Ammon's horn (tissue), 1 donor: ENCODE measurements at places on chromosomes 3 and 15.

- no peak for DNase-seq
These were observed 230.7 kb upstream of the RBMS3 start for GRCh38 chr3:29050155-29050554.

DNA sequence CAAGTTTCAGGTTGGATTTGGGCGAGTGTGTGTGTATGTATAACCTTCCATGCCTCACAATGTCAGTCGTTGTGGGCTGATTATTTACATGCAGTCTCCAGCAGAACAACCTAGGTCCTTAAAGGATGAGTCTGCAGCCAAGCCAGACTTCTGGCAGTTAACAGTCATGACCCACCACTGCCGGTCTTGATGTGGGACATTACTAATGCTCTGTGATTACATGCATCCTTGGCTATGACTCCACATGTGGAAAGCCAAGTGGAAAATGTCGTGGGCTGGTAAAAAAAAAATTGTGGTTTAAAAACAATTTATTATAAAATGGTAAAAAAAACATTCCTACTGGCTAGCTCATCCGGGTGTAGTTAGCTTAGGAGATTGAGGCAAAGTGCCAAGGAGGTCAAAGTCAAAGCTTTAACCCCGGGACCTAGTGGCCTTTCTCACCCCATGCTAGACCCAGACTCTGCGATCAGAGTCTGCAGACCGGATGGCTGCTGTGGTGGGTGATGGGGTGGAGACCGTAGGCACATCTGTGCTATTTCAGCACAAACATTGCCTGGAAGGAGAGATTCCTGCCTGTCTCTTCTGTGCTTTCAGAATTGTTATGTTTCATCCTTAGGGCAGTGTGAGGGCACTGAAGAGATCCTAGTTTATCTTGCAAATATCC, 6.8 kb downstream of the RARRES1 start:
- no peak for DNase-seq

DNA sequence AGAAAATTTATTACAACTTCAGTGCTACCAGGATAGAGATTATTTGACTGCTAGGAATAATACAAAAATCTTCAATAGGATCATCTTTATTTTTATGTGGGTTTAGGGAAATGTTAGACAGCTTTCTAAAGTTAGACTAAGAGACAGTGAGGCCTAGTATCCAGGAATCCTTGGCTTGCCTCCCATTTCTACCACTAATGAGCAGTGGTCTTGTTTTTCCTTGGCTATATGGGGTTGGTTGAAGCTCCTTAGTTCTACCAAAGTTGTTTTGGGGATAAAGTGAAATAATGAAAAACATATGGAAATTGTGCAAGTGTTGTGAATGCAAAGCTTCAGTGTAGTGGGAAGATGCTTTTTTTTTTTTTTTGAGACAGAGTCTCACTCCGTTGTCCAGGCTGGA, 16.8 kb downstream of the AP4E1 start:
- no peak for DNase-seq

DNA sequence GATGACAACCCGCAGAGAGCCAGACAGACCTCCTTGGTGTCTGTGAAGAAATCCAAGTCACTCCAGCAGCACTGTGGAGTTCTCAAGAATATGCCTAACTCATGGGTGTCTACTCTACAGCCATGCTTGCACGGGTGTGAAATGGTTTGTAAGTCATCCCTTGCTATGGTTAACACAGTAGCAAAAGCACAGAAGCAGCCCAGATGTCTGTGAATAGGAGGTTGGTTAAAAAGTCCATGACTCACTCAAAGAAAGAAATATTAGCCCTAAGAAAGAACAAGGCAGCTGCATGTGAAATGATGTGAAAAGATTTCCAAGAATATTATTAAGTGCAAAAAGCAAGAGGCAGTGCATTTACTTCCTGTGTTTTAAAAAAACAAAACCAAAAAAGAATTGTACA, 12.1 kb upstream of the LIMD1 start:
- no peak for DNase-seq

DNA sequence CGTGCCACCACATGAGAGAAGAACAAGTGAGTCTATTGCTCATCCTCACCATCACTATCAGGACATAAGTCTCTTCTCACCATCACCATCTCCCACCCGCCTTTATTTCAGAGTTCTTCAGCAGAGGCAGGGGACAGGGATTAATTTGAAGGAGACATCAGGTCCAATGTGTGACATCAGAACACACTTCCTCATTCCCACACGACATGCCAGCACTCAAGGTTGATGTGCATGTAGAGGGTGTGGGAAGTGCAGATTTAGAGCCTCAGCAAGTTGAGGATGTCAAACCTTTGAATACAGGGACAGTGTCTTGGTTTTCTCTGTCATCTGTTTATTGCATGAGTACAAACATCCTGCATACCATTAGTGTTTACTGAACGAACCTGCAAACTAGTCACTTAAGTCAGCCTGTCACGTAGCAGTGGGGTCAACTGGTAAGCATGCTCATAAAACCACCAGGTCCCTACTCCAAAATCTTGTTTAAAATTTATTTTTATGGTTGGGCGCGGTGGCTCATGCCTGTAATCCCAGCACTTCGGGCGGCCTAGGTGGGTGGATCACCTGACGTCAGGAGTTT, 104.4 kb downstream of the MYLK start:
- DNase-seq, result no peak

DNA sequence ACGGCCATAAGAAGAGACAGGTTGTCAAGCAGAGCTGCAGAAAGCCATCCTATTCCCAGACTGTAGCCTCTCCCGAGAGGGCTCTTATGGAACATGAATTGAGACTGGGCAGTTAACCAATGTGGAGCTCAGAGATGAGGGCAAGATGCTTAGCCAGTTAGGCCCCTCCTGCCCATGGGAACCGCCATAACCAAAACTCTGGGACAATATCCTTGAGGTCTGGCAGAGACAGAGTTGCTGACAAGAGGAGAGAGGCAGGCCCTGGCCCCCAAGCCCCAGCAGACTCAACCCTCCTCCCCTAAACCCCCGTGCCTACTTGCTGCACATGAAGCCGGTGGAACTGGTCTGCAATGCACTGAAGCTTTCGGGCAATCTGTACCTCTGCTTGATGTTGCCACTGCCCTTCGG, 4.8 kb downstream of the BMF start:
- no peak for DNase-seq

GRCh38 chr3:100063929-100064461, 50.3 kb downstream of the FILIP1L start:
- DNase-seq, result no peak

- DNase-seq, result no peak
These were observed 352.5 kb downstream of the LPP start for GRCh38 chr3:188506446-188506845.

- peak; percentile 6 for DNase-seq
These were observed 70.1 kb downstream of the UQCC5 start for GRCh38 chr3:52606373-52607085.

DNA sequence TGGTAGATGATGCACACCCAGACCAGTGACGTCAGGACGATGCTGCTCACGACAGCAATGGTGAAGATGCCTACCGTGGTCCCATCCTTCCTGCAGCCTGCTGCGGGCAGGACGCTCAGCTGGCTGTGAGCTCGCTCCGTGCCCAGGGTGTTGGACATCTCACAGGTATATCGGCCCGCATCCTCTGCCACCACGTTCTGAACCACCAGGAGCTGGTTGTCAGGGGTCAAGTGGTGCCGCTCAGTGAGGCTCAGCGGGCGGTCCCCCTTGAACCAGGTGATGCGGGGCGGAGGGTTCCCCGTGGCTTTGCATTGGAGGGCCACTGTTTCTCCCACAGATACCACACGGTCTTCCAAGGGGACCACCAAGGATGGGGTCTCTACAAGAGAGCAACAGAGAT, 117.8 kb downstream of the LRIG1 start:
- no peak for DNase-seq

DNA sequence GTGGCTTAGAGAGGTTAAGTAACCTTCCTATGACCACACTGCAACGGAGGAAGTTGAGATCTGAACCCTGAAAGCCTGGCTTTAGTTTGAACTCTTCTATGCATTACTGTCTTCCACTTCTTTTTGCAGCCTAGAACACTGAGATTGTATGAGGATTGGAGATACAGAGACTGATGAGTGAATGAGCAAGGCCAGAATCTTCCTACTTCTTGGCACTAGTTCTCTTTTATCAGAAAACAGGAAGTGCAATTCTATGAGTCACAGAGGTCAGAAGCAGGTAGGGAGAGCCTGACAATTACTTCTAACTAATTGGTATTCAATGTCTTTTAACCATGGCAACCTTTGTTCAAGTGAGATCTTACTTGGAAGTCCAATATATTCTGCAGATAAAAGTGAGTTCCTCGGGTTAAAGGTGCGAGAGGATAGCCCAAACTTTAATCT, 219.0 kb downstream of the SHQ1 start:
- DNase-seq, result no peak

GRCh38 chr3:179449636-179450035, 1.6 kb downstream of the GNB4 start:
- DNase-seq, result no peak

DNA sequence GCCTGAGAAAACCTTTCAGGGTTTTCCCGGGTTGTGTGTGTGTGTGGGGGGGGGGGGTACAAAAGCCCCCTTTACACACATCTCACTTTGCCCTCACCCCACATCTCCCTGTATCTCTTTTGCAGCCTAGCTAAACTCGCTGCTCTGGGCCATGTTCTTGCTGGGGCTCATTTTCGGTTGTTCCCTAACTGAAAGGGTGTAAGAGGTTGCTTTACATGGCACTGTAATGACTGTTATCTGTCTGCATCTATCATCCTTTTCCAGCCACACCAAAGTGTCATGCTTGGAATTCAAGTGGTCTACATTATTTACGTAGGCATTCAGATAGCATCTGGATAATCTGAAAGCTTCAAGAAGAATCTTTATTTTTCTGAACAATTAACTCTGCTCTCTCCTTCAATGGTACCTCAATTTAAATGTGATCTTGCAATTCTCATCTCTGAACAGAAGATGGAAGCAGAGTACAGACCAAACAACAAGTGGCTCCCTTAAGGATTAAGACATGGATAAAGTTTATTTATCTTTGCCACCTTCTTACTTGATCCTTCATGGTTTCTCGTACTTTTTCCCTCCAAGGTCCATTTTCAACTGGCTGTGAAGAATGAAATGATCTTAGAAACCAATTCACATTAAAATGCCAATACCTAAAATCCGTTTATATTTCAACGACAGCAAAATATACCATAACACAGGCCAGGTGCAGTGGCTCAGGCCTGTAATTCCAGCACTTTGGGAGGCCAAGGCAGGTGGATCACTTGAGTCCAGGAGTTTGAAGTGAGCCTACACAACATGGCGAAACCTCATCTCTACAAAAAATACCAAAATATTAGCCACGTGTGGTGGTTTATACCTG, 34.9 kb downstream of the DCLK3 start:
- peak; percentile 57 for DNase-seq

- DNase-seq, result no peak
These were observed 22.4 kb downstream of the LIPC start for GRCh38 chr15:58453931-58454793.

DNA sequence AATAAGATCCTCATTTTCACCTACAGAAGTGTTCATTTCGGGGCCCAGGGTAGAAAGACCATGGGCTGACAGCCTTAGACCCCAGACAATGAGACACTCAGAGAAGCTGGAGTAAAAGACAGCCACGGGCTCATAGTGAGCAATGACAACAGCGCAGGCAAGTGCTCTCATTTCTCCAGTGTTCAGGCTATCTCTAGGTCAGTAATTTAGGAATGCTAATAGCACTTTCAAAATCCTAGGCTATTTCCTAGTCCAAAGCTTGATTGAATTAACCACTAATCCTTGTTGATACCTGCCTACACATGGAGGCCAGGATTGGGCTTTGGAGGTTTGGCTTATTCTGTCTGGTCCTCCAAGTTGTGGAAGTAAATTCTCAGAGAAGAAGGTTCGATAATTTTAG, 44.4 kb downstream of the FBN1 start:
- DNase-seq, result no peak

DNA sequence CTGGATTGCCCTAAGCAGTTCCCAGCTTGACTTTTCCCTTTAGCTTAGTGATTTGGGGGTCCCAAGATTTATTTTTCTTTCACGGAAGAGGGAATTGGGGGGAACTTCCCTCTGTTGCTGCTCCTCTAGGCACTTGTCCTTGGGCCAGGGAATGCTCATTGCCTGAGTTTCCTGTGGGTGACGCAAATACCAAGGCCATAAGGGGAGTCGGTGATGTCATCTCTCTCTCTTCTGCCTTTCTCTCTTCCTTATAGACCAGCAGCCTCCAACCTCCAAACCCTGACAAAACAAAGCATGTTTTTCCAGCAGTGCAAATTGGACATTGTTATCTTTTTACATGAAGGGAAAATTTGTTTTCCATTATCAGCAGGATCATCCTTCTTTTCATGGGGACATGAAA, 120.2 kb downstream of the ITPR1 start:
- DNase-seq, result no peak

GRCh38 chr3:186589856-186590579, 19.5 kb downstream of the DNAJB11 start:
- no peak for DNase-seq

DNA sequence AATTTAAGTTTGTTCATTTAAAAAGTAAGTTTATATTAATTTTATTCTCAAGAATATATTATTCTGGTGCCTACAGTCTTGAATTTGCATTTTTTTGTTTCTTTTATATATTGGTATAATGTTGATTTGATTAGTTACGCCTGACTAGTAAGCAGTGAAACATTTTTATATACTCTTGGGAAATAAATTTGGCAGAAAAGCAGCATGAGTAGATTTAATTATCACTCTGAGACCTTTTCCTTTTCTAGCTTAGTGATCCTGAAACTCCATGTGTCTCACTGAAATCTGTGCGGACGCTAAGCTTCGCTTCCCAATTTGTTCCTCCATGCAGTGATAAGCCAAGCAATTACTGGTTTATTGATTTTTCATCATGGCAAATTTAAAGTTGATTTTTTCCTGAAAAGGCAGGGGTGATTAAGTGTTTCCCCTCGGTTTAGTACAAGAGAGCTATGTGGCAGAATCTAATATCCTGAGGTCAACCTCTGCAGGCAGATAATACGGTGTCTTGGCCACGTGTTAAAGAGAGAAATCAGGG, 87.2 kb upstream of the MLF1 start:
- no peak for DNase-seq

- no peak for DNase-seq
These were observed 109.6 kb upstream of the SEMA6D start for GRCh38 chr15:47607695-47608094.

DNA sequence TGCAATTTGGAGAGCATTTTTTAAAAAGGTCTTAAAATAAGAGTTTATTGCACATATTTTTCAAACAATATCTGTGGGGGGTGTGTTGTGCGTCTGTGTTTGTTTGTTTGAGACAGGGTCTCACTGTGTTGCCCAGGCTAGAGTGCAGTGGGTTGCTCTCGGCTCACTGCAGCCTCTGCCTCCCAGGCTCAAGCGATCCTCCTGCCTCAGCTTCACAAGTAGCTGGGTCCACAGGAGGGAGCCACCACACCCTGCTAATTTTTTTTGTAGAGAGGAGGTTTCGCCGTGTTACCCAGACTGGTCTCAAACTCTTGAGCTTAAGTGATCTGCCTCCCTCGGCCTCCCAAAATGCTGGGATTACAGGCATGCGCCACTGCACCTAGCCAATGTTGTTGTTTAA, 2.7 kb downstream of the MLF1 start:
- DNase-seq, result no peak
